ENCODE measurements at places on chromosomes 11 and 22.
A peak's percentile ranks its signal among the peaks of the same experiment; 100 is the strongest.

DNA sequence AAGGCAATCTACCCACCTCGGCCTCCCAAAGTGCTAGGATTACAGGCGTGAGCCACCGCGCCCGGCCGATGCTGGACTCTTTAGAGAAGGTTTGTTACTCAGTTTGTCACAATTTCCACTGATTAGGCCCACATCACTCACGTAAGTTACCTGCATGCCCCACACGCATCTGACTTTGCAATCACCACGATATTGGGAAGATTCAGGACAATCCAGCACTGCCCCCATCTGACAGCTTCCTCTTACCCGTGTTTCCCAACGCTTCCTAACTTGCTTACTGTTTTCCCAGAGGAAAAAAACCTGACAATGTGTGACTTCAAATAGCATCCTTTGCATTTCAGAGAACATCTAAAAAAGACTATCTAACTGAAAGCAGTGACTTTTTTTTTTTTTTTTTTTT lies 21.8 kb upstream of the EIF3M start:
- DNase-seq, result no peak

DNA sequence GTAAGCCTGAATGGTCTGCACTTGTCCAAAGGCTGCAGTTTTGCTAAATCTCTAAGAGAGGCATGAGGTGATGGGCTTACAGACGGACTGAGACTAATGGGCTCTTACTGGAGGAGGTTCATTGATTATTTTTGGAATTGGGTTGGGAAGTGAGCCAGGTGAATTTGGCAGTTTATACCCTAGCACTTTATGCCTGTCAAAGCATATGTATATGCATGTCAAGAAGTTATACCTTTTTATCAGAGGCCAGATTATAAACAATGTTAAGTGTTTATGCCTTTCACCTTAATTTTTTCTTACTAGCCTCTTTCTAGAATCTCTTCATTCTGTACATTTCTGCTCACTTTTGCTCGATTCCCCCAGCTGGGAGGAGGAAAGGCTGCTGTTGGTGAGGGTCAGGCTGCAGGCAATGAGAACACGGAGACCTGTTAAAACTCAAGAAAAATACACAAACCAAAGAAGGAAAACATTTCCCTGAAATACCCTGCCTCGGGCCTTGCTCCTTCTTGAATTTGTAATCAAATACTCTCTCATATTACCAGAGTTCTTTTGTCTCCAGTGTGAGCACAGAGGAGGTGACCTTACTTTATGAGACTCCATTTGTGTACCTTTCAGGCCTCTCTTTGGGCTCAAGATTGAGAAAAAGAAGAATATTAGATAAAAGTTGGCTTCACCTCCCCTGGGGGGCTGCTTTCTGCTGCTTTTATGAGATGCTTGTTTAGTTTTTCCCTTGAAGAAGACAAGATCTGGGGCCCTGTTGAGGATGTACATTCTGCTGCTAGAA lies 19.6 kb downstream of the NAT10 start:
- no peak for DNase-seq

DNA sequence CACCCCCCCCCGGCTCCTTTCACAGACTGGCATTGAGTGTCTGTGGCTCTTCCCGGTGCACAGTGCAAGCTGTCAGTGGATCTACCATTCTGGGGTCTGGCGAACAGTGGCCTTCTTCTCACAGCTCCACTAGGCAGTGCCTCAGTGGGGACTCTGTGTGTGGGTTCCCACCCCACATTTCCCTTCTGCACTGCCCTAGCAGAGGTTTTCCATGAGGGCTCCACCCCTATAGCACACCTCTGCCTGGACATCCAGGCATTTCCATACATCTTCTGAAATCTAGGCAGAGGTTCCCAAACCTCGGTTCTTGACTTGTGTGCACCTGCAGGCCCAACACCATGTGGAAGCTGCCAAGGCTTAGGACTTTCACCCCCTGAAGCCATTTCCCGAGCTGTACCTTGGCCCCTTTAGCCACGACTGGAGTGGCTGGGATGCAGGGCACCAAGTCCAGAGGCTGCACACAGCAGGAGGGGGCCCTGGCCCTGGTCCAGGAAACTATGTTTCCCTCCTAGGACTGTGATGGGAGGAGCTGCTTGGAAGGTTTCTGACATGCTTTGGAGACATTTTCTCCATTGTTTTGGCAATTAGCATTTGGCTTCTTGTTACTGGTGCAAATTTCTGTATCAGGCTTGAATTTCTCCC lies 26.0 kb downstream of the BCL2L13 start:
- no peak for DNase-seq

GRCh38 chr22:46823248-46823647 lies 60.8 kb downstream of the TBC1D22A start:
- DNase-seq, result no peak

- no peak for DNase-seq
These were observed 206.9 kb downstream of the DBX1 start for GRCh38 chr11:19953336-19953735.

DNA sequence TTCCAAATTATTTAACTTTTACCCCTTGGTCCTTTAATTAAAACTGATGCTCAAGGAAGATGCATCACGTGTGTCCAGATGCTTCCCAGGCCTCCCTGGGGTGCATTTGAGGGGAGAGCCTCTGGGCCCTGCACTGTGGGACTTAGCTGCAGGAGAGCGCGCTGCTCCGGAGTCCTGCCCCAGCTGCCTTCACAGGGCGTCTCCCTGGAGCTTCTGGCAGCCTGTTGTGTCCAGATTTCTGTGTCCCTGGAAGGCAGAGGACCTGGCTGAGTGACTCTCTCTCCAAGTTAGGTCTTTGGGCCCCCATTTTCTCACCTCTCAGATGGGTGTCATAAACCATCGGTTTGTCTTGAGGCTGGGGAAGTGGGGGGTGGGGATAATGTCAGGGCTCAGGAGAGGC lies 3.0 kb downstream of the ARHGAP8 start:
- no peak for DNase-seq

DNA sequence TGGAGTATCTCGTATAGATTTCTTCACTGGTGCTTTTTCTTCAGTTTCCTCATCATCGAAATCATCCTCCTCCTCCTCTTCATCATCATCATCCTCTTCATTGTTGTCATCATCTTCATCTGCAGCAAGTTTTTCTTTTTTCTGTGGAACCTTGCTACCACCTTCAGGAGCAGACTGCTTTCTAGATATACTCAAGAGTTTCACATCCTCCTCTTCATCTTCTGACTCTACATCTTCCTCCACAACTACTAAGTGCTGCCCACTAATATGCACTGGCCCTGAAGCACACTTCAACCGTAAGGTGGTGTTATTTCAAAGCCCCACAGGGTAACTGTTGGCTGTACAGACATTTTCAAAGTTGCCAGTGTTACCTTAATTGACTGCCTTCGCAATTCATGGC lies 17.1 kb downstream of the OR2AT4 start:
- DNase-seq, result no peak

- DNase-seq, result no peak
These were observed 9.4 kb downstream of the MMP7 start for GRCh38 chr11:102521121-102521520.

DNA sequence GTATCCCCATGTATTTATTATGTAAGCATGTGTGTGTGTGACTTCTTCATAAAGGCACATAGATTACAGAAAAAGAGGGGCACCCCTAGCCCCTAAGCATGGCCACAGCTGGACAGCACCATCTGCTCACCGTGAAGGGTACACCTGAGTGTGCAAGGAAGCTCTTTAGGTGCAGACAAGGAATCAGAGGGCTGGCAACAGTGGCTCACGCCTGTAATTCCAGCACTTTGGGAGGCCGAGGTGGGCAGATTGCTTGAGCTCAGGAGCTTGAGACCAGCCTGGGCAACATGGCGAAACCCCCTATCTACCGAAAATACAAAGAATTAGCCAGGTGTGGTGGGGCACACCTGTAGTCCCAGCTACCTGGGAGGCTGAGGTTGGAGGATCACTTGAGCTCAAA lies 56.3 kb downstream of the DGCR2 start:
- DNase-seq, result no peak

- DNase-seq, result no peak
These were observed 72.2 kb downstream of the TRMU start for GRCh38 chr22:46407748-46408147.

- DNase-seq, result no peak
These were observed 208.5 kb upstream of the MTMR2 start for GRCh38 chr11:96132437-96132836.

GRCh38 chr11:132006884-132007580 lies 636.6 kb downstream of the NTM start:
- no peak for DNase-seq

GRCh38 chr22:42091455-42091782 lies 847 bp upstream of the NDUFA6 start:
- no peak for DNase-seq

- DNase-seq, result no peak
These were observed 19.3 kb upstream of the GLYATL1 start for GRCh38 chr11:58919980-58920379.

- no peak for DNase-seq
These were observed 118.1 kb upstream of the ARHGAP20 start for GRCh38 chr11:110830344-110830743.

DNA sequence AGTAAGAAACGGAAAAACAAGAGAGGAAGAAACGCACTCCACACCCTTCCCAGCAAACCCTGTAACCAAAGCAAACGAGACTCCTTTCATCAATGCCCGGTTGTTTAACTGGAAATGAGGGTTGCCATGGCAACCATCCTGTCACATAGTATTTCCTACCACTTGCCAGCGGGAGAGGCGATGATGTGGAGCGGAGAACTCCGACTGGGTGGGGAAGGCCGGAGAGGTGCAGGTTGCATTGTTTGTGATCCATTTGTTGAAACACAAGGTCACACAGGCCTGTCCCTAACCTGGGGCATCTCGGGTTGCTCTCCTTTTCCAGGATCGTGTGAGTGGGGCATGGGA lies 609.9 kb downstream of the BUD13 start:
- DNase-seq, result no peak

- no peak for DNase-seq
These were observed 37.2 kb downstream of the IGLL1 start for GRCh38 chr22:23542933-23543332.

- DNase-seq, result no peak
These were observed 24.0 kb upstream of the MYH9 start for GRCh38 chr22:36411589-36412258.

- DNase-seq, result peak; percentile 75
These were observed 3.5 kb downstream of the OSM start for GRCh38 chr22:30262917-30263741.

DNA sequence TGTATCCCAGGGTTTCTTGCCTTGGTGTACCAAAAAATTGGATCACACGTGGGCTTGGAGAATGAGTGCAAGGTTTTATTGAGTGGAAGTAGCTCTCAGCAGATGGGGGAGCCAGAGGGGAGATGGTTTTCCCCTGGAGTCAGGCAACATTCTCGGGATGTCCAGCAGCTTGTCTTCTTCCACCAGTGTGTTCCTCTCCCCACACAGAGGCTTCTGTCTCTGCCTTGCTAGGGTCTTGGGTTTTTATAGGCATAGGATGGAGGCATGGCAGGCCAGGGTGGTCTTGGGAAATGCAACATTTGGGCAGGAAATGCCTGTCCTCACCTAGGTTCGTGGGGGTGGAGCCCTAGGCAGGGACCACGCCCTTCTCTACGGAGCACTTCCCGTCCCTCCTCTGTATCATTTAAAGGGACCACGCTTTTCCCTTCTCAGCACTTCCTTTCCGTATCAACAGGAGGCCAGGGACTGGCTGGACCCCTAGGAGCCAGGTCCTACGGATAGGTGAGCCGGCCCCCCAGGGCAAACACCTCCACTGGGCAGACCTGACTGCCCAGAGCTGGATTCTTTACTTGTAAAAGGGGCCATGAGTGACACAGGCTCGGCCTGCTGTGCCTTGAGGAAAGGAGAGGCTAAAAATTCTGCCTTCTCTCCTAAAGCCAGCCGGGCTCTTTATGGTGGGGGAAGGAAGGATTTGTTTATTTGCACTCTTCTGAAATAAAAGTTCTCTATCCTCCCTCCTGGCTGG lies 55.3 kb upstream of the CCDC188 start:
- DNase-seq, result peak; percentile 67

DNA sequence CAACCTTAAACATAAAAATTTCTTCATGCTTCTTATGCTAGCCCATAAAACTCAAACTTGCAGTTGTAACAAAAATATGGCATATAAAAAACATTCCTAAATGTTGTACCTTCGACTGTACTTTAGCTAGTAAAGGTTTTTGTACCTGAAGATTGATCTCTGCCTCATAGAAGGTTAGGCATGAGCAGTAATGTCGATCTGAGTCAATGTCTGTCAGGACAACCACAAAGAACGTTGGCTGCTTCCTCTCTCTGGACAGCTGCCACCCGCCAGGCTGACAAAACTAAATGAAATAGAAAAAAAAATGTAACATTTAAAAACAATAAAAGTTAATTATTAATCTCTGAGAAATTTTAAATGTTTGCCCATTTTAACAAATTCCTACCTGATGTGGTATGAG lies 251.3 kb downstream of the SBF2 start:
- DNase-seq, result no peak

- no peak for DNase-seq
These were observed 3.5 kb downstream of the C11orf91 start for GRCh38 chr11:33696931-33697638.

GRCh38 chr22:49962751-49963646 lies 2.4 kb downstream of the PIM3 start:
- DNase-seq, result peak; percentile 35
